ENCODE measurements at places on chromosomes 4 and X. TPM values are rescaled to one million over a fixed set of nuclear protein-coding genes. Genes with fewer than 3 reads are reported as not detected.

Gene PNCK
- total RNA-seq: 0.38 TPM

Gene TTC29
- total RNA-seq: not detected

Gene NEUROG2
- total RNA-seq: not detected

Gene NUP62CL
- total RNA-seq: not detected

Gene CENPC
- 8.9 TPM for total RNA-seq

Gene CXCL5
- not detected for total RNA-seq
